ENCODE measurements at places on chromosomes 11 and 22. TPM values are rescaled to one million over a fixed set of nuclear protein-coding genes. Genes with fewer than 3 reads are reported as not detected.

The TCN2 gene
- polyA plus RNA-seq: 174 TPM

The AMPD3 gene
- 8.4 TPM for polyA plus RNA-seq

The CNGA4 gene
- not detected for polyA plus RNA-seq

The EXPH5 gene
- polyA plus RNA-seq: 2.2 TPM

The TTLL12 gene
- polyA plus RNA-seq: 11.5 TPM

The POTEH gene
- not detected for polyA plus RNA-seq

The IFT27 gene
- polyA plus RNA-seq: 52.7 TPM

The KDM4E gene
- not detected for polyA plus RNA-seq

GRCh38 chr11:75426720-75427086 lies 6.3 kb downstream of the KLHL35 start:
- DNase-seq: no peak

GRCh38 chr11:47257517-47258316 lies at the start of gene NR1H3:
Gene NR1H3 (plus strand): TSS chr11:47257996. CDS start chr11:47259217, 1,221 bp downstream.
- peak; percentile 77 for DNase-seq

GRCh38 chr11:19216709-19217374 lies 15.1 kb upstream of the CSRP3 start:
- no peak for DNase-seq

DNA sequence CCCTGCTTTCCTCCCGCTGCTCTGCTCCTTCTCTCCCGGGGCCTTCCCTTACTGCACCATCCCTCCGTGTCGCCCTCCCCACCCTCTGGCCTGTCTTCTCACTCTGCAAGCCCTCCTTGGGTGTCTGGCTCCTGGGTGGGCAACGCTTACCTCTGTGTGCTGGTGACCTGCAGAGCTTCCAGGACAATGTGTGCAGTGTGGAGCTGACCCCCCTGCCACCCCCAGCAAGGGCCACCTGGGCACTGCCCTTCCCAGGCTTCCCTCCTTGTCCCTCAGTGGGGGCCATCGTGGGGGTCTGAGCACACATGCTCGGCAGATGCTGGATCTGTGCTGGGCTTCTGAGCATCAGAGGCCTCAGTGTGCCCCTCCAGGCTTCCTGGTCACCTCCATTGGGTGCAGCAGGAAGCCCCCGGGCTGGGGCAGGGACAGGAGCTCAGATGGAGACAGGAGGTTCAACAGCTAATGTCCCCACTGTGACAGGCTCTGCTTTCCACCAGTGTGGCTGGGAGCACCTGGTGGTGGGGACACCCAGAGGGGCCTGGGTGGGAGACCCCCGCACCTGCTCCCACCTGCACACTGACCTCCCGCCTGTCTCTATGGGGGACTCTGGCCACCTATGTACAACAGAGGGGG lies 7.8 kb upstream of the BRSK2 start:
- DNase-seq: no peak

DNA sequence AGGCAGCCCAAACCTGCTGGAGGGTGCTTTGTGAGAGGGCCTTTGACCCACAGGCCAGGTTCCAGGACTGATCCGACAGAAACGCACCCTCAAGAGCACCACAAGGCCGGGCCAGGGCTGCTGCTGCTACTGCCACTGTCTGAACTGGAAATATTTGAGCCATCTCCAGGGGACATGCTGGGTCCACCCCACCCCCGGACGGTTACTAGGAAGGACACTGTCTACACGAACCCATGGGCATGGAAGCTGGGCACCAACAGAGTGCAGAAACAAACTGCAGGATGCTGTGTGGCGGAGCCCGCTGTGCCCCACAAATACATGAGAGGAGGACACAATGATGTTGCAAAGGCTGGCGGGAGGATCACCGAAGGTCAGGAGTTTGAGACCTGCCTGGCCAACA lies 283.7 kb downstream of the CTTN start:
- DNase-seq: no peak
